ENCODE measurements at places on chromosomes 2 and 18.

DNA sequence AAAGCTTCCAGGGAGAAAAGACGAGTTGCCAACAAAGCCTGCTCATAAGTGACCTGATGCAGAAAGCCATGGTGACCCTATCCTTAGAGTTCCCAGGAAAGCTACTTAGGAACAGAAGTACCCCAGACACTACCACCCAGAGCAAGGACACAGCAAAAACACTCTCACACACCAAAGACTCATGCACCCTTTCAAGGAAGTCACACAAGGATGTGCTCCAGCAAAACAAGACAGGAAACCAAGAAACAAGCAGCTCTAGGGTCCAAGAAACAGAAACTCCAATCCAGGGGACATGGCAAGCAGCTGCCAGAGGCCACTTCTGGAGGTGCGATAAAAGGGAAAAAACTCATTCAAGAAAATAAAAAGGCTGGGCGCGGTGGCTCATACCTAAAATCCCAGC lies 5.7 kb downstream of the KIF1A start:
- no peak for DNase-seq

DNA sequence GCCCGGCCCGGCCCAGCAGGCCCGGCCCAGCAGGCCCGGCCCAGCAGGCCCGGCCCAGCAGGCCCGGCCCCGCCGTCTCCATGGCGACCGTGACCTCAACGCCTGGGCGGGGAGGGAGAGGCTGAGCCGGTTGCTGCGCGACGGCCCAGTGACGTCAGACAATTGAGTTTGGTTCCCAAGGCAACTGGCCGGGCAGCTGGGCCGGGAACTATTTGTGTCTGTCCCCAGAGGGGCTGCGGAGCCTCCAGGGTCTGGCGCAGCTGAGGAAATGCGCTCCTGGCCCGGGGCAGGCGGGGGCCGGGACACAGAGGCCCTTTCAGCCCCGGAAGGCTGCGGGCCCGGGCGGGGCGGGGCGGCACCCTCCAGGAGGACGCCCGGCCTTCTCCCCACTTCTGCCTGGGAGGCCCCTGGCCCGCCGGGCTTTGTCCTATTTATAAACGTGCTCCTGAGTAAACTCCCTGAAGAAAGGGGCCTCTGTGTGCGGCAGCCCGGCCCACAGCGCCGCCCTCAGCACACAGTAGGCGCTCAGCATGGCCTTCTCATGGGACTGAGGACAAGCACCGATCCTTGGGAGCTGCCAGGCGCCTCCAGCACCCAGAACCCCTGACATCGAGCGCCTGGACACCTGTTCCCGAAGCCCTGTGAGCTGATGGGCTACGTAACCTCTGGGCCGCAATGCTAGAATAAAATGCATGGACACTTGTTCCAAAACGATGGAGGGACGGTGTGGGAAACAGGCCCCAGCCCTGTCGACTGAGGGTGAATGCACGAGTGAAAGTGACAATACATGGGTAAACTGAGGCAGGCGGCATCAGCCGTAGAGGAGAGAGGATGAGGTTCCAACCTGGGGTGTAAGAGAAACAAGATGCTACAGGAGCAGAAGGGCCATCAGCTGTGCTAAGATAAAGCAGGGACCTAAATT lies 12.3 kb downstream of the TEX44 start:
- peak; percentile 98 for DNase-seq

DNA sequence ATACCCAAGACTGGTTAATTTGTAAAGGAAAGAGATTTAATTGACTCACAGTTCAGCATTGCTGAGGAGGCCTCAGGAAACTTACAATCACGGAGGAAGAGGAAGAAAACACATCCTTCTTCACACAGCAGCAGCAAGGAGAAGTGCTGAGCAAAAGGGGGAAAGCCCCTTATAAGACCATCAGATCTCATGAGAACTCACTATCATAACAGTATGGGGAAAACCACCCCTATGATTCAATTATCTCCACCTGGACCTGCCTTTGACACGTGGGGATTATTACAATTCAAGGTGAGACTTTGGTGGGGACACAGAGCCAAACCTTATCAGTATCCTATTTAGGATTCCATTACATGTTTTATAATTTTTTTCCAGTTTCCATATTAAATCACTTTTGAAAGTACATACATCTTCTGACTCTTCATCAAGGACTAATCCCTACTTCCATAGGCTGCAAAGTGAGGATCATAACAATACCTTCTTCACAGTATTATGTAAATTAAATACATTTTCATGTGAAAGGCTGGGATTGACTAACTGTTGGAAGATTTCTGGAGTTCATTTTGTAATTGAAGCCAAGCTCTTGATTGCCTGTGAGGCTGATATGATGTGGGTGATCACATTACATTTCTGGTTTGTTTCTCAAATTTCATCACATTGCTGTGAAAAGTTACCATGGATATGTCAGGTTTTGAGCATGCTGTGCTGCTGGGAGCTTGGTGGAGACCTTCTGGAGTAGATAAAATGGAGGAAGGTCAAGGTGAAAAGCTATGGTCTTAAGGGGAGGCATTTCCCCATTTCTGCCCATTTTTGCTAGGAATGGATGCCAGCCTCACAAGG lies 31.7 kb upstream of the CERS6 start:
- DNase-seq = no peak

- peak; percentile 48 for DNase-seq
These were observed 1.0 kb upstream of the B4GALT6 start for GRCh38 chr18:31685097-31686082.

DNA sequence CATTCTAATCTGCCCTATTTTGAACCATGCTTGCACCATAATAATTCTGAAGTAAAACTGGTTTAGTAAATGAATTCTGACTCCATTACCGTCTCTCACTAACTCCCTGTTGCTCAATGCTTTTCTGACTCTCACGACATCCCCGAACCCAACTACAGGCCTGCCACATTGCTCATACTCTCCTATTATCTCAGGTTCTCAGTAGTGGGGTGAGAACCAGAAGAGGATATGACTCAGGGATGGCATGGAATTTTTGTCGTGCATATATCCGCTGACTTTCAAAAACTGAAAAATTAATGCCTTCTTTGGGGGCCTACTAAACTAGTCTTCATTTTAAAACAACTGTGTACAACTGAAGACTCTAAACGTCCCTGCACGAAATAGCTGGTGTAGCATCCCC lies 34.3 kb downstream of the NETO1 start:
- no peak for DNase-seq

DNA sequence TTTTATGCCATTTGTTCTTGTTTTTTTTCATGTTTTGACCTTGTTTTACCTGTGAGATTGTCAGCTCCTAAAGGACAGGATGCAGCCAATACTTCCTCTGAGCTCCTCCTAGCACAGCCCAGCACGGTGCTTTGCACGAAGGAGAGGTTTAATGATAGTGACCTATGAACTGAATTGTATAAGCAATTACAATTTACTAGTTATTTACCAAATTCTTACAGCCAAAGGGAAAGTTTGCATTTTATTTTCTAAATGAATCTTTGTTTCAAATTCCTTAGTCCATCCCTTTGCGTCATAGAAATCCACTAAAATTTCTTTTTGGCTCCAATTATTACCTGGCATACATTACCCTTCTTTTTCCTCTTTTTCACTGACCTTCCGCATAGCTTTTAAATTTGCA lies 326.1 kb downstream of the TDRD15 start:
- no peak for DNase-seq

GRCh38 chr2:154813636-154814035 lies 115.1 kb downstream of the KCNJ3 start:
- DNase-seq = no peak

GRCh38 chr2:171745806-171746205 lies 58.5 kb downstream of the DYNC1I2 start:
- no peak for DNase-seq

DNA sequence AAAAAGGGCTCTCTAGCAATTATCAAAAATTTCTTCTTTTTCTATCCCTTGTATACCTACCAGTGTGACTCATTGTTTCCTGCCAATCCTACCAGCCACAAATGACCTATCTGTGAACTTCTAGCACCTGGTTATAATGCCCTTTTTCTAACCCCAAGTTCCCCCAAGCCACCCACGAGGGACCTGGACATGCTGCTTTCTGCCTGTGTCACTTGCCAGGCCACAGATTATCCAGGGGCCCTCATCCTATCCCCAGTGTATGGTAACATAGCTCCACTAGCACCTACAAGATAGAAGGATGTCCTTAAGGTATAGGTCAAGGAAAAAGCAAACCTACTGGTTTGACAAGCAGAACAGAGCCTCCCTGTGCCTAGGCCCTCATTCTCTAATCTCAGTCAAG lies 26.8 kb downstream of the AAK1 start:
- no peak for DNase-seq

DNA sequence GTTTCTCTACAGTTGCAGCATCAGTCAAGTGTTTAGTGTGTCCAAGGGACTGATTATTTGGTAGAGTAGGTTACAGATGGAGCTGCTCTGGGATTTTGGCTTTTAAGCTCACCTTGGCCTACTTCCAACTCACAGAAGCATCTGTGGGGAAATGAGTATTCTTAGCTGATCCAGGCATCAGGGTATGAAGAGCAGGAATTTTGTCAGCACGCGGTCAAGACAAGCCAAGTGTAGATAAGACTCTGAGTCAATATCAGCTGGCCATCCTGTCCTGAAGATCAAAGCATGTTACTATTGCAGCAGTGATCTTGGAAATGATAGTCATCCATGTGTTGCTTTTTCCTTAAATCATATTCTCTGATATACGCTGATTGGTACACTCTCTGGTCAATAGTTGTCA lies 24.4 kb downstream of the SERPINB4 start:
- DNase-seq = no peak

GRCh38 chr18:79453816-79454735 lies 58.3 kb downstream of the NFATC1 start:
- DNase-seq = no peak

DNA sequence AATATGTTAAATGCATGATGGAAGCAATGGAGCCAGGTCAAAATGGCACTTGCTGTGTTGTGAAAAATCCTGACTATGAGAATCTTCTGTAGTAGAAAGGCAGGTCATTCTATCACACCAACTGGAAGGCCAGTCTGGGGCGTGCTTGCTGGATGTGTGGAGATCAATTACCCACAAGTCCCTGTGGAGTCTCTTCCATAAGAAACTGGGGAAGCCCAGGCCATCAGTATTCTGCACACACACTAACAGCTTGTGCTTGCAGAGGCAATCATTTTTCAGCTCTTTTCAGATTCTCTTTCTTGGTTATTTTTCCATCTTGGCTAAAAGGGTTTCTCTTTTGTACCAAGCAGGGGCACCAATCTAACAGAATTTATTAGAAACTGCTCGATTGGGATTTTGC lies 190.8 kb downstream of the SLC8A1 start:
- no peak for DNase-seq

- peak; percentile 10 for DNase-seq
These were observed 45.5 kb upstream of the SCN7A start for GRCh38 chr2:166539340-166540162.

DNA sequence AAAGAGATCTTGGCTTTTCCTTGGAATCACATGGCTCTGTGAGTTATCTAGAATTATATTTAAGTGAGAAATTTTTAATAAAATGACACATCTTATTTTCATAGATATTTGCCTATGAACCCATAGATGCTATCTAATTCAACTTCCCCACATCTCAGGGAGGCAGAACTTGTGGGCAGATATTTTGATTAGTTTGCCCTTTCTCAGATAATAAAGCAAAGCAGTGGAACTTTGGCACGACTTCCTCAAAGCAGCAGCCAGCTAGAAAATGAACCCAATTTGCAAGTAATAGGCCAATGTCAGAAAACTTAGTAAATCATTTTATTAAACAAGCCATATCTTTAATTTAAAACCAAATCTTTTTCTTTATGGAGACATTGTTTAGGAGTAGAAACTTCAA lies 32.7 kb downstream of the RAB27B start:
- no peak for DNase-seq

DNA sequence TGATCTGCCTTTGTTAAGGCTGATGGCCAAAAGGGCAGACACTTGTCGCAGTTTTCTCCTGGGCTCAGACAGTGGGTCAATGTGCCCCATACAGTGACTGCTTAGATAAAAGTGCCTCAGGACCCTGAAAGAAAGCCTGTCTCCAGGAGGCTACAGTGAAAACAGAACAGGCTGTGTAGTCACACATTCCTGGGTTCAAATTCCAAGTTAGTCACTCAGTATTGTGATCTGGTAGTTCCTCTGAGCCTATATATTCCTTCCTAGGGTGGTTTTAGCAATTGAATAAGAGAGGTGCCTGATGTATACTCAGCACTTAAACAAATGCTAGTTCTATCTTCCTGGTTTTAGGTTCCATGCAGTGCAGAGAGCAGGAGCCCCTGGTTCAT lies 54.4 kb downstream of the RPL37A start:
- no peak for DNase-seq

- no peak for DNase-seq
These were observed 64.1 kb downstream of the BCL2 start for GRCh38 chr18:63255435-63255834.

DNA sequence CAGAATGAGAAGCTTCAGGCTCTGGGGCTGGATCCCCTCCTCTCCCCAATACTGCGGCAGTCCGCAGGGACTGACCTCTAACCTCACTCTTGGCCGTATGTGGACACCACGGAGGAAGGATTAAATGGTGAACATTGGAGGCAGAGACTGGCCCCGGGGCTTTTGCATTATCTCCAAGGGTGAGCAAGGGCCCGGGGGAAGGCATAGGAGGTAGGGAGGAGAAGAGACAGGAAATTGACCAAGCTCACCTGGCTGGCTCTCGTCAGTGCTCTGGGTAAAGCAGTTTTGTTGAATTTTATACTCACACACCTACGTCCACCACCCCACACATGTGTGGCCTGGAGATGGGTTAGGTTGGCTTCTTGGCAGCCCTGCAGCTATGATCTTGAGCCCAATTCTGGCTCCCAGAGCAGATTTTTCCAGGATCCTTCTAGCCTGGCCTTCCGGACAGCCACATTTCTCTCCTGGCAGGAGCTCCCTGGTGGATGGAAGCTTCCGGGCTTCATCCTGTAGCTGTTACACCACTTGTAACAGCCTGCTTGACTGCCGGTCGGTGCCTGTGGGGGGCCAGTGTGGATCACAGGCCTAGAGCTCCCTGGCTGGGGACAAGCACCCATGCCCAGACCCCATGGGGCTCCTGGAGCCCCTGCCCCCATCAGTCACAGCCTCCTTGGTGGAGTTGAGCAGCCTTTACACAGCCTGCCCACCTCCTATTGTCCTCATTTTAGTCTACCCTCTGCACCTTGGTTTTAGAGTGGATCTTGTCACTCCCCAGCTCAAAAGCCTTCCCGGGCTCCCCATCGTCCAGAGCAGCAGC lies 7.6 kb downstream of the ITM2C start:
- no peak for DNase-seq

GRCh38 chr2:234130777-234131181 lies 80.3 kb downstream of the SPP2 start:
- no peak for DNase-seq

- DNase-seq = no peak
These were observed 9.0 kb downstream of the NCKAP1 start for GRCh38 chr2:183029219-183029618.

DNA sequence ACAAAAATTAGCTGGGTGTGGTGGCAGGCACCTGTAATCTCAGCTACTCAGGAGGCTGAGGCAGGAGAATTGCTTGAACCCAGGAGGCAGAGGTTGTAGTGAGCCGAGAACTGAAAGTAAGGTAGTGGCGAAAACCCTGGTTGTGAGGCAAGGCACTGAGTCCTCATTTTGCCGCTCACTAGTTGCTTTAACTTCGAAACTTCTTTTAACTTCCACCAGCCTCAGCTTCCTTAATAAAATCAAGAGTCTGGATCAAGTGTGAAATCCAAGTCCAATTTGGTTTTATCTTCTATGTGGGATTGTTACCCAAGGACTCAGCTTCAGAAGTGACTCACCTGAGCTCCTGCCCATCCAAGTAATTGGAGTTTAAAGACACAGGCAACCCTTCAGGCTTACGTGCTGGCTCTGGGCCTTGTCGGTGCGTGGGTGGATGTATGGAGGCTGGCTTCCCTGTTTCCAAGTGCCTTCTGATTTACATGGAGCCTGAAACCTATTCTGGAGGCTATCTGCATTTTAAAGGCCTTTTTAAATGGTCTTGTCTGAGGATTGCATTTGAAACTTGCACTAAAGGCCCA lies 374.2 kb upstream of the ID2 start:
- DNase-seq = no peak
